H9 (cell line): ENCODE measurements at places on chromosomes 4 and X. TPM values are rescaled to one million over a fixed set of nuclear protein-coding genes. Genes with fewer than 3 reads are reported as not detected.

- no peaks in the 10 kb centered on the region for H3K27me3 ChIP-seq
- no peak for DNase-seq
- H3K4me1 ChIP-seq: peaks cover 2% of the 10 kb centered on the region
- H3K36me3 ChIP-seq: no peaks in the 10 kb centered on the region
- no peak overlapping the region for H3K27ac ChIP-seq
- no peak overlapping the region for H3K4me3 ChIP-seq
Observed at GRCh38 chr4:113031212-113031611, 18.2 kb upstream of the ANK2 start.

DNA sequence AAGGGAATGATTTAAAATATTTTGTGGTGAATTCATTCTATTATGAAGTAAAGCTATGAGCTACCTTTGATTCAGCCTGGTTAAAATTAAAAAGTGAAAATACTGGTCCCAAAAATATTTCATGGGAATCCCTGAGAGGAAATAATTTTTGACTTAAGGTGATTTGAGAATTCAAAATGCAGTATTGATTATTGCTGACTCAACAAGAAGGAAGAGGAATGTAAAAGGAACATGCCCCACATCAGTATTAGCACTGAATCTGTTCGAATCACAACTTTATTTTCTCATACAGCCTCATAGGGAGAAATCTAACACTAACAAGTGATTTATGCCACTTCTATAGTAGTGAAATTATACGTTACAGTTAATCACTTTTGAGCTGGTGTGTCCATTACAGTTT lies 27.7 kb downstream of the EIF2S3 start:
- no peak for DNase-seq
- H3K27ac ChIP-seq: no peak overlapping the region
- H3K4me1 ChIP-seq: no peaks in the 10 kb centered on the region; the same call in 1 of the 2 replicates
- no peaks in the 10 kb centered on the region for H3K27me3 ChIP-seq
- peaks cover 11% of the 10 kb centered on the region for H3K36me3 ChIP-seq
- no peak overlapping the region for H3K4me3 ChIP-seq

- no peaks in the 10 kb centered on the region; the same call in 1 of the 2 replicates for H3K4me1 ChIP-seq
- no peaks in the 10 kb centered on the region for H3K27me3 ChIP-seq
- no peak for DNase-seq
- peaks cover 14% of the 10 kb centered on the region for H3K36me3 ChIP-seq
Observed at GRCh38 chr4:56261027-56261426, 126.3 kb downstream of the AASDH start.

DNA sequence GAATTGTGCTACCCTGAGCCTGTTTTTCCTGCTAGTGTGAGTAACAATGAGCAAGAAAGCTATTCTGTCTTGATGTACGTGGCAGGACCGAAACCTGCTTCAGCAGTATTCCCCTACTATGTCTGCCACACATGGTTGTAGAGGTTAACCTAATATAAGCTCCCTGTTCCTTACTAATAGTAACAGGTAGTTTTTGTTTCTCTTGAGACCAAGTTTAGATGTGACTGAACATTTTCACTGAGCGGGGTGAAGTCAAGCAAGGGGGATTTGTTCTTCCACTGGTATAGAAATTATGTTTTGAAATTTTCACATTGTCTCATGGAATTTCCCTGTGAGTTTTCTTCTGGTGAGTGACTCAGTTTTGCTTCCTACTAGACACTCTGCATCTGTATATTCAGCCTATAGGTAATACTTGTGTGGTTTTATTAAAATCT lies 37.3 kb downstream of the RRAGB start:
- no peak overlapping the region for H3K4me3 ChIP-seq
- H3K36me3 ChIP-seq: peaks cover 8% of the 10 kb centered on the region
- H3K27me3 ChIP-seq: no peaks in the 10 kb centered on the region
- H3K4me1 ChIP-seq: no peaks in the 10 kb centered on the region
- DNase-seq: no peak

- peaks cover 35% of the 10 kb centered on the region; the same call in 2 of the 3 replicates for H3K36me3 ChIP-seq
- no peaks in the 10 kb centered on the region for H3K4me1 ChIP-seq
Observed at GRCh38 chr4:82866706-82867385, 24.1 kb downstream of the SEC31A start.

GRCh38 chr4:1081689-1082040 lies 31.7 kb downstream of the RNF212 start:
- no peak overlapping the region for H3K27ac ChIP-seq
- H3K27me3 ChIP-seq: no peaks in the 10 kb centered on the region
- H3K4me1 ChIP-seq: no peaks in the 10 kb centered on the region
- no peaks in the 10 kb centered on the region for H3K36me3 ChIP-seq

DNA sequence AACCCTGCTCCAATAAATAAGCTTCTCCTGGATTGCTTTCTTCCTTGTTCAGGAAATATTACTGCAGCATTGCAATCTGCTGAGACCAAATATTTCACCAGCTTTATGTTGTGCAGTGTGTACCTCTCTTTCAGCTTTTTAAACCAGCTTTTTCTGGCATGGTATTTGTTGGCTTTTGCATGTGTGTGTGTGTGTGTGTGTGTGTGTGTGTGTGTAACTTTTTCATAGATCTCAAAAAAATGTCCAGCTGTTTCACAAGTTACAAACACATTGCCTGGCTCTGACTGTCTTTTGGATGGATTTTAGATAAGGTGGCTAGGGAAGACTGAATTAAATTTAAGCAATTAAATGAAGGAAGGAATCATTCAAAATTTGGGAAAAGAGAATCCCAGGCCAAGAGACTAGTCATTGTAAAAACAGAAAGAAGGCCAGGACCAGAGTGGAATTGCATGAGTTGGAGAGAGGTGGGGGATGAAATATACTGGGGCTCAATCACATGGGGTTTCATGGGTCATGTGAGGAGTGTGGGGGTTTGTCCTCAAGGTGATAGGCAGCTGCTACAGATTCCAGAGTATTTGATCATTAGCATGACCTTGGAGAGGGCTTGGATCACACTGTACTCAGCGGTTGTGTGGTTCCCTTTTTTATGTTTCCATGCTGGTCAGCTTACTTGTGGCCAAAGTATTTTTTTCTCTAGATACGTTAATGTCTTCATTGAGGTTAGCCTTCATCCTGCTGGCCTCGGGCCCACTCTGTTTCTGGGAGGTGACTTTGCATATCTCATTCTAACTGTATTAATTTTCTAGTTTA lies 357.7 kb upstream of the BOD1L1 start:
- no peaks in the 10 kb centered on the region for H3K4me1 ChIP-seq
- H3K36me3 ChIP-seq: no peaks in the 10 kb centered on the region
- no peak overlapping the region for H3K27ac ChIP-seq
- no peak overlapping the region for H3K4me3 ChIP-seq

GRCh38 chrX:81168391-81168790 lies 33.3 kb downstream of the HMGN5 start:
- no peaks in the 10 kb centered on the region for H3K4me1 ChIP-seq
- no peak overlapping the region for H3K27ac ChIP-seq
- no peak overlapping the region for H3K4me3 ChIP-seq

- H3K4me3 ChIP-seq: no peak overlapping the region
- H3K27ac ChIP-seq: no peak overlapping the region
- no peaks in the 10 kb centered on the region for H3K27me3 ChIP-seq
- H3K4me1 ChIP-seq: no peaks in the 10 kb centered on the region; the same call in 1 of the 2 replicates
- no peak for DNase-seq
- no peaks in the 10 kb centered on the region for H3K36me3 ChIP-seq
Observed at GRCh38 chrX:31604629-31605221, 532.9 kb upstream of the FTHL17 start.

GRCh38 chr4:6471307-6472007 lies 957 bp downstream of the PPP2R2C start:
- peak overlapping the region; percentile 76 for H3K4me3 ChIP-seq
- H3K4me1 ChIP-seq: no peaks in the 10 kb centered on the region
- H3K27me3 ChIP-seq: peaks cover 15% of the 10 kb centered on the region; the same call in 1 of the 2 replicates
- no peaks in the 10 kb centered on the region for H3K36me3 ChIP-seq
- H3K27ac ChIP-seq: no peak overlapping the region

GRCh38 chr4:166144607-166145006 lies 271.6 kb downstream of the TLL1 start:
- no peaks in the 10 kb centered on the region for H3K4me1 ChIP-seq
- H3K27ac ChIP-seq: no peak overlapping the region
- no peaks in the 10 kb centered on the region for H3K27me3 ChIP-seq
- DNase-seq: no peak
- H3K4me3 ChIP-seq: no peak overlapping the region
- peaks cover 5% of the 10 kb centered on the region; the same call in 2 of the 3 replicates for H3K36me3 ChIP-seq

DNA sequence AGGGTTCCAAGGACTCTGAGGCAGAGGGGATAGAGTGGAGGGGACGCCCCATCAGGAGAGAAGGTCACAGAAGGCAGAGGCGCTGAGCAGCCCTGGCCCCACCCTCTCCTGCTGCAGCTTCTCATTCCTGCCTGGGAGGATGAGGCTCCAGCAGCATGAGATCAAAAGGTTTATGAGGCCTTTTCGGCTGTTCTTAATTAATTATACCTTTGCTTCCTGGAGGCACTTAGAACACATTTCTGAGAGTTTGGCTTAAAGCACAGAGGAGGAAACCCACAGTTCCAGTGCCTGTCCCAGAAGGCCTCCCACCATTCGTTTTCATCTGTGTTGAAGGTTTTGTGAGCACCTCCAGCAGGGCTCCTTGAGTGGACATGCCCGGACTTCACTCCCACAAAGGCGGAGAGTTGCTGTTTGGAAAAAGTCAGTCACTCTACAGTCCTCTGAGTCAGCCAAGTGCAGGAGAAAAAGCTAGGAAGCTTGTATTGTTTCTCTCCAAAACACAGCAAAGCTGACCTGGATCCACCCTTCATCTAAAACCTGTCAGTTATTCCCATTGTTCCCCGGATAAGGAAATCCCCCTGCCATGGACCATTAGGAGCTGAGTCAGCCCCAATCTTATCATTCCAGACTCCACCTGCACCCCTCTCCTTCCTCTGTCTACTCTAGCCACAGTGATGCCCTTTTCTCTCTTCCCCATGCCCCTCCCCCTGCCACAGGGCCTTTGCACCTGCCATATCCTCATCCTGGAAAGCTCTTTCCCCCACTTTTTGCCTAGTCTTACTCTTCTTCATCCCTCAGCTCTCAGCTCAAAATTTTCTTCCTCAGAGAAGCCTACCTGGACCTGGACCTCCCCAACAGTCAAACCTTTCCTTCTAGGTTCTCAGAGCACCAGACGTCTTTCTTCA lies 276.8 kb downstream of the FBXW7 start:
- no peaks in the 10 kb centered on the region for H3K27me3 ChIP-seq
- H3K27ac ChIP-seq: no peak overlapping the region
- H3K4me3 ChIP-seq: no peak overlapping the region
- DNase-seq: no peak
- peaks cover 9% of the 10 kb centered on the region for H3K36me3 ChIP-seq
- peaks cover 4% of the 10 kb centered on the region for H3K4me1 ChIP-seq

DNA sequence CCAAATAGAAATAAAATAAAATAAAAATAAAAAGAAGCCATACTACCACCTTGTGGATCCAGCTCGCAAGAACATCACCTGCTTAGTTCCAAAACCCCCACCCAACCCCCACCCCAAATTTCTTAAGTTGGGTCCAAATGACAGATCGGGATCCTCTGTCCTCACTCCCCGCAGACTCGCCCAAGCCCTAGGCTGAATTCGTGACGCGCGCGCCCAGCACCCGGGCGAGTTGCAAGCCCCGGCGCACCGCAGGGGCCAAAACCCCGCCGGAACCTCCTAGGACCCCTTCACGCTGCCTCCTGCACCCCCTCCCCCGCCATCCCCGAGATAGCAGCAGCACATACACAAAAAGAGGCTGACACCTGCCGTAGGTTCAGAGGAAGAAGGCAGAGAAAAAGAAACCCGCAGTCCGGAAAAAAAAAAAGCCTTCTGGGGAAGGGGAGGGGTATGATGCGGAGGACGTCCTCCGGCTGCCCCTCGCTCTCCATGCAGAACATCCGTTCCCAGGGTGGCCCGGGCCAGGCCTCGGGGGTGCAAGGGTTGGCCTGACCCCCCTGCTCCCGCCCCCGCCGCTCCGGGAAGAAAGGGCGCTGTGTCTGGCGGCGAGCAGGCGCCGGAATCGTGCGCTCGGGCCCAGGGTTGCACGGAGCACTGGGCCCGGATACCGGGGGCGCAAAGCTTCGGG lies 2.6 kb downstream of the NLGN4X start:
- no peak overlapping the region for H3K27ac ChIP-seq
- H3K4me3 ChIP-seq: peak overlapping the region; percentile 98
- H3K36me3 ChIP-seq: peaks cover 2% of the 10 kb centered on the region; the same call in 1 of the 2 replicates
- peaks cover 3% of the 10 kb centered on the region; the same call in 1 of the 2 replicates for H3K4me1 ChIP-seq
- DNase-seq: peak; percentile 41
- no peaks in the 10 kb centered on the region for H3K27me3 ChIP-seq

DNA sequence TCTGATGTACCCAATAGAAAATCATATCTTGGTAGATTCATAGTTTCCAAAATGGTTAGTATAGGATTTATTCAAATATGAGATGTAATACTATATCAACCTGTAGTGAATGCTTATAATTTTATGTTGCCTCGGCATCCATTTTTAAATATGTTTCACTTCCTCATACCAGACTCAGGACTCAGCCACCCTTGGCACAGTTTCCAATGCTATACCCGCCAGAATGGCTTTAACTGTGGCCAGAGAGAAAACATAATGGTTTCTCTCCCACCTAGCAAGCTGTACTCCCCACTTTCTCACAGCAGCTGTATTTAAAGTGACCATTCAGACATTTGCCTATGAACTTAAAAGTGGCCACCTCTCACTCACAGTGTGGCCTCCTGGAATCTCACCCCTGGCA lies 466.6 kb upstream of the PABPC4L start:
- no peak for DNase-seq
- H3K27ac ChIP-seq: no peak overlapping the region
- H3K4me3 ChIP-seq: no peak overlapping the region
- H3K4me1 ChIP-seq: no peaks in the 10 kb centered on the region
- H3K36me3 ChIP-seq: peaks cover 10% of the 10 kb centered on the region

GRCh38 chr4:121255986-121256750 lies 92.0 kb upstream of the TNIP3 start:
- H3K27ac ChIP-seq: no peak overlapping the region
- no peaks in the 10 kb centered on the region for H3K27me3 ChIP-seq
- DNase-seq: no peak

- no peaks in the 10 kb centered on the region for H3K27me3 ChIP-seq
- H3K4me1 ChIP-seq: no peaks in the 10 kb centered on the region
- H3K4me3 ChIP-seq: no peak overlapping the region; the same call in 2 of the 3 replicates
- no peak for DNase-seq
- H3K36me3 ChIP-seq: peaks cover 3% of the 10 kb centered on the region; the same call in 1 of the 3 replicates
- no peak overlapping the region for H3K27ac ChIP-seq
Observed at GRCh38 chrX:150848914-150849365, 49.5 kb downstream of the CD99L2 start.

Gene BMPR1B
- 0.35 and 0.72 TPM in 2 replicates for total RNA-seq

Gene PABPC4L
- total RNA-seq: 1.8 and 2.2 TPM in 2 replicates

Gene WNK3
- 21.0 and 22.8 TPM in 2 replicates for total RNA-seq

Gene KCNE5
- 3.6 and 3.7 TPM in 2 replicates for total RNA-seq

Gene SLC10A6
- not detected in 2 replicates for total RNA-seq

Gene CCDC158
- total RNA-seq: 0.09 TPM in 1 of 2 replicates, not detected in the other

Gene CXCL3
- total RNA-seq: 3.7 and 4.4 TPM in 2 replicates

Gene GIMD1
- total RNA-seq: not detected in 2 replicates
